Frontal cortex (tissue), 4 donors: ENCODE measurements at places on chromosomes 12 and 14.

DNA sequence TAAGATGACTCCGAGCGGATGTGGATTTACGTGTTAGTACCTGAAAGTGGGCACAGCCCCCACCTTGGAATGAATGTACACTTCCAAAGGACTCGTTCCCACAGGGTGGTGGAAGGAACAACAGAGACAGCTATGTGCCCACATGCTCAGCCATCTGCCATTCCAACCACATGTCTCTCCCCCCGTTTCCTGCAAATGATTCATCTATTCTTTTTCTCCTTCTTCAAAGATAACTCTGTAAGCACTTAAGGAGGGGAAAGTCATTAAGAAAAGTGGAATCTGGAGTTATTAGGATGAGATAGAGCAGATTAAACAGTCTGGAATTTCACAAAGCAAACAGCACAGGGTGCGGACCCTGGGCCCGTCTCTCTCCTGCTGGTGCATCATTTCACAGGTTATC, 18.5 kb upstream of the DUSP6 start:
- DNase-seq, result no peak

GRCh38 chr14:74816124-74816523, 53.0 kb downstream of the YLPM1 start:
- no peak for DNase-seq

DNA sequence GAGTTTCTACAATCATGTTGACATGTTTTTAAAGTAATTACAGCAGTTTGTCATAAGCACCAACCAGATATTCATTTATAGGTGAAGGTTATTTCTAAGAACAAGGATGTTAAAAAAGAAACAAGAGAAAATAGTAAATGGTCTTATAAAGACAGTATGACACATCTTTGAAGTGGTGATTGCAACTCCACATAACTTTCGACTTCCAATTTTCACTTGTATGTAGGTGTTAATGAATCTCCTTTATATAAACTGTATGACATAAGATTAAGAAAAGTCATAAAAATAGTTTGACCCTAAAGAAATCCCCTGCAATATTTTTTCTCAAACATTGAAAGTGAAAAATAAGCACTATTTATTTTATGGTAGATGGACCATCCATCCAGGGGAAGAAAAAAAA, 144.8 kb upstream of the PTPRQ start:
- no peak for DNase-seq

DNA sequence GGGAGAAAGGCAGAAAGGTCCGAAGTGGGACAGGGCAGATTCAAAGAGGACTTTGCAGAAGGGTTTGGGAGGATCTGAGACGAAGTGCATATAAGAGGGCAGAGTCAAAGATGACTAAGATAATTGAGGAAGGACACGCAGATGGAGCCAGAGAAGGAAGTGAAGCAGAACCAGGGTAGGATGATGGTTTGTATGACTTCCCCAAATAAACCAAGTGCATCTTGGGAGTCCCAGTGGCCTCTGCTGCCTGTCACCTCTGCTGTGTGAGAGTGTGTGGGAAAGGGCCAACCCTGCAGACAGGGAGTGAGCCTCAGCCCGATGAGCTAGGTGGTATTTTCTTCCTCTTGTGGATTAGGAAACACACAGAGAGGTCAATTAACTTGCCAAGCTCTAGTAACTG, 36.8 kb downstream of the FLVCR2 start:
- DNase-seq, result no peak

DNA sequence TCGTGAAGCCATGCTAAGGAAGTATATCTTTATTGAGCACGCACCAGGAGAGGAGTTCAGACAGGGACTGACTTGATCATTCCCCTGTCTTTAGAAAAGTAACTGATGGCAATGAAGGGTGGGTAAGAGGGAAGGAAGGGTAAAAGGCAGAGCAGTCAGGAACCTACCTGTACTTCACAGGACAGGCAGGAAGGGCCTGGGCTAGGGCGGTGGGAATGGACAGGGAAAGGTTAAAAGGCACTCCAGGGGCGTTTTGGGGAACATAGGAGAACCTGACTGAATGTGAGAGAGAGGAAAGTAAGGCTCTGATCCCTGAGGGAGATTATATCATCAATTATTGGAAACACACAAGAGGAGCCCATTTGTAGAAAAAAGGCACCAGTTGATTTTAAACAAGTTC, 3.9 kb downstream of the SLC35E3 start:
- DNase-seq, result no peak

DNA sequence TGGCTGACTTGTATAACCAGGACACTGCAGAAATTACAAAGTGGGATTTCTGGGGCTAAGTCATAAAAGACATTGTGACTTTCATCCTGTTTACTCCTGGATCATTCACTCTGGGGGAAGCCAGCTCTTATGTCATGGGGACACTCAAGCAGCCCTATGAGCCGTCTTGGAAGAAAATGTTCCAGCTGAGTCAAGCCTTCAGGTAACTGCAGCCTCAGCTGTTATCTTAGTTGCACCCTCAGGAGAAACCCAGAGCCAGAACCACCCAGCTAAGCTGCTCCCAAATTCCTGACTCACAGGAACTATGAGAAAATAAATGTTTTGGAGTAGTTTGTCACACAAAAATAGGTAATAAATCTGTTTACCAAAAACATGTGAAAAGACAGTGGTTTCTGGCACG, 43.1 kb upstream of the GXYLT1 start:
- DNase-seq, result no peak

GRCh38 chr12:3837049-3837448, 36.1 kb downstream of the PARP11 start:
- no peak for DNase-seq

GRCh38 chr12:92151916-92152315, 6.3 kb upstream of the BTG1 start:
- no peak for DNase-seq

- DNase-seq, result peak; percentile 54
Observed at GRCh38 chr12:108594-108993, 42.0 kb downstream of the IQSEC3 start.

DNA sequence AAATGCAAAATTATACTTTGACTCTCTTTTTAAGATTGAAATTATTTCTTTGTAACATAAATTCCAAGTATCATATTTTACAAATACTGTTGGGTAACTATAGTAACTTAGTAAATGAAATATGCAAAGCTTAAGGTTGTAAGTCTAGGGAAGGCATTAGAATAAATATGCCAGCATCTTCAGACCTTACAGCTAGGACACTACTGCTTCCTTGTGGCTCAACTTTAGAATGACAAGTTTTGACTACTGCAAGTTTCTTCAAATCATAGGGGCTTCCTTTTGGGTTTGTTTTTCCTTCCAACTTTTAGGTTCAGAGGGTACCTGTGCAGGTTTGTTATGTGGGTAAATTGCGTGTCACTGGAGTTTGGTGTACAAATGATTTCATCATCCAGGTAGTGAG, 17.7 kb upstream of the ANP32D start:
- no peak for DNase-seq
